ENCODE measurements at places on chromosomes 7 and 10.
A peak's percentile ranks its signal among the peaks of the same experiment; 100 is the strongest.

DNA sequence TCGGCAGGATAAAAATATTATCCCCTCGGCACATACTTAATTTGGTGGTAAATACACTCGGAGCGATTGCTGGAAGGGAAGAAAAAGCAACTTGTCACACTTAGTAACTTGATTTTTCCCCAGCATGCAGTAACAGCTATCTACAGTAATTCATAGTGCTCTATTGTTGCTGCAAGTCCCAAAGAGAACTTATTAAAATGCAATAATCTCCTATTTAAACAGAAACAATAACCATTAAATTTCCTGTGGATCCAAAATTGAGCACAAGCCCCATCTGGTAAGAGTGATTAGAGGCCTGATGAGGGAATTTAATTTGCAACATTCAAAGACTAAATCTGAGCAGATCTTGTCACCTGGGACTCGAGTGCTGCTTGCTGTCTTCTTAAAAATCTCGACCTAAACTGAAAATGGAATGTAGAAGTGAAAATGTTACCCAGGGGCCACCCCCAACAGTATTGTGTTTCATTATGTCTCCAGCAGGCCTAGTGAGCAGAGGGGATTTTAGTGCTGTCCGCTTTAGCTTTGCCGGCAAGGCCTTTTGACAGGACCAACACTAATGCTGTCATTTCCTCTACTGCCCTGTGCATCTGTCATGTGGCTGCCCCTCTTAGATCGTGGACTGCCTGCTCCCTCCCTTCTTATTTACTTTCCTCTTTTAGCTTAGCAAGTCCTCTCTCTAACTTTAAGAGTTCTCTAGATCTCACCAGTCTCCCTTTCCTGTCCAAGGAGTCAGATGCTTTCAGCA is 639.7 kb downstream of the AUTS2 start:
- no peak for DNase-seq

DNA sequence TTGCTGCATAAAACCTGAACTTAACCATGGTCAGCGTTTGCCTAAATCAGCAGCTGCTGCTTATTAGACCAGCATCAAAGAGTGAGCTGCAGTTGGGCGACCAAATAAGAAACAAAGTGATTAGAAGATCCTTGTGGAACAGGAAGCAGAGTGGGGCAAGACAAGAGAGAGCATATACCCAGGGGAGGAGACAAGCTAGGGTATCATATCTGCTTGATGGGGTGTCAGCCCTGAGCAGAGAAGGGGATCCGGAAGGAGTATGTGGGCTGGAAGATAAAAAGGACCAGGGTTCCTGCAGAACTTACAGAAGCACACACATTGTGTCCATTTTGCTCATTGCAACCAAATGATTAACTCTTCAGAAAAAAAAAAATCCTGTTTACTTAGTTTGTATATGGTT is 213.6 kb downstream of the CELF2 start:
- no peak for DNase-seq

DNA sequence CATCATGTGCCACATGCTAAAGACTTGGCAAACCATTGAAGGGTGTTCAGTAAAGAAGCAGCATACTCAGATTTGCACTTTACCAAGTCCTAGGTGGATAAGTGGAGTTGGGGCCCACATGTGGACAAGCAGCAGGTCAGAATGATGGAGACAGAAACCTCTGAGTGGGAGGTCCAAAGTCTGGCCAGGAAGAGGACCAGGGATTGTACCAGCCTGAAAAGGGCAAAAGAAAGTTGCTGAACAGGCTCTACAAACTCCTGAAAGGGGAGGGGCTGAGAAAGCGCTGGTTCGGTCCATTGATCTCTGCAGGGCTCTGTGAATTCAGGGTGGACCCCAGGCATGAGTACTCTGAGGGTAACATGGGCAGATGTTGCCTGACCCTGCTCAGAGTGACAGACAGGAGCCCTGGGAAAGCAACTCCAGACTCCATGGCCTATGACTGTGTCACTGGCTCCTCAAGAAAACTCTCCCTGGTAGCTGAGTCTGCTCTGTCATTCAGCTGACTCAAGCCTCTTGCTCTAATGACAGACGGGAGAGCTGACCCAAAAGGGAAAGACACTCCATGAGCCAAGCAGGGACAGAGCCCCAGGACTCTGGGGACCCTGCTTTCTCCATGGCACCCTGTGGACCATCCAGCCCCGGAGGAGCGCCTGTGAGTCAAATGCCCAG is 68.5 kb downstream of the TBXAS1 start:
- DNase-seq: no peak

DNA sequence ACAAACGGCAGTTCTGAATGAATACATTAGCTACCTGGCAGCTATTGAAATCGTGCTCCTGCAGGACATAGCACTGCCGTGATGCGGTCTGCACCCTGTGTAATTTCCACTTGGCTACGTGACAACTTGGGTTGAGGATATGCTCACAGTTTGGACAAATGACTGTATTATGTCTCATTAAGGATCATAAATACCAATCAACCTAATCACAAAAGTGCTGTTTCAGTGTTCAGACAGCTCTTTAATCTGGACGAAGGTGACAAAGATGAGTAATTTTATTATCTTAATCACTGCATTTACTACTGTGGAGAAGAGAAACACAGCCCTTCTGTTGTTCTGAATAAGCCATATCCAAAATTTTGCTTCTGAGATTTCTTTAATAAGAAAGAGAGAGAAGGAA is 210.8 kb upstream of the PFKP start:
- DNase-seq: no peak

DNA sequence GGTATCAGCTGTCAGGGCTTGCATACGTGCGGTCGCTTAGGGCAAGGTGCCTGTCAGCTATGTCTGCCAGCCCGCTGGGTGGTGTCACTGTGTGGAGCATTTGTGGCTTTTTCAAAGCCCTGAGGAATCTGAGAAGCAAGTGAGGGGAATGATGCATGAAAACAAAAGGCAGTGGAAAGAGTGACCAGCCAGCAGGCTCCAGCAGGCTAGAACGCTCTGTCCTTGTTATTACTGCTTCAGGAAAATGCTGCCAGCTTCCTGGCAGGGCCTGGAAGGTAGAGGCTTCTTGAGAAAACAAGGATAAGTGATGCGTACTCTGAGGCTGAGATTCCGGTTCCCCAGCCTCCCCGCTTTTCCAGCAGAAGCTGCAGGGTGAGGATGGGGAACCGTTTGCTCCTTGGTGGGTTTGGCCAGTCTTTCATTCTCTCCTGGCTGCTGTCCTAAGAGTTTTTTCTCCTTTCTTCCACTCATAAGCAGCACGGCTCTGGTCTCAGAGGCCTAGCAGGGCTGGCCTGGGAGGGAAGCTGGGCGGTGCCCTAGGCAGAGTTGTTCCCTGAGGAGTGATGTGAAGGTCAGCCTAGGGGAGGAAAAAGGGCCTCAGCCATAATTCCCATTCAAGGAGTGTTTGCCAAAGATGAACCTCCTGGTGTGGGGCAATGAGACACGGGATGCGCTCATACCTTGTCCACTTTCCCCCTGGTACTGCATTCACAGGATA is 42.8 kb upstream of the MKLN1 start:
- DNase-seq: peak; percentile 92

DNA sequence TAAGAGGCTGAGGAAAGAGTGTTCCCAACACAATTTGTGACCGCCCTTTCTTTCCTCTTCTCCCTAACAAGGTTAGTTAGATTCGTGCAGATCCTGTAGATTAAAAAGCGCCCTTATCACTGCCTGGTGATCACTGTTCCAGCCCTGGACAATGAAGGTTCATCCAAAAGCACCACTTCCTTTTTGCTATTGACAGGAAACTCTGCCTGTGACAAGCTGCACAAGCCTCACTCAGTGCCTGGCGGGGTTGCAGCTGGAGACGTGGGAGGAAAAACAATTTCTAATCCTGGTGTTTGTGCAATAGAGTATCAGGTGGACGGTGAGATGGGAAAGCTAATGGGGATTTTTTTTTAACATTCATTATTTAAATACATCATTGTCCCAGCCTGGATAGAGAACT is 105.9 kb upstream of the CAV2 start:
- DNase-seq: no peak

- no peak for DNase-seq
Observed at GRCh38 chr10:774661-775244, 85.3 kb upstream of the DIP2C start.

DNA sequence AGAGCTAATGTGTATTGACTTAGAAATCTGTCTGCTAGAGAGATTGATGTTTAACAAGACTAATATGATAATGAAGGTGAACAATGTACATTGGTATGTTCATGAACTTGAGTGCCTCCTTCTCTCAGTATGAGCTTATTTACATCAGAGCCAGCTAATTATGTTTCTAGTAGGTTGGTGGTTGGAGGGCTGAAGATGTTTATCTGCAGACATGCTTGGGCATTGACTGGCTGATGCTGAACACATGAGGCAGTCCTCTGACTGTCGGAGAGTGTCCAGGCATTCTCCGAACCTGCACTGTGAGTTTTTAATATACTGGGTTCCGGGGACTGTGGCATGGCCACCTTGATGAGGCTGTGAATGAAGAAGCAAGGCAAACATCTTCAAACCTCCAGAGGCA is 47.5 kb downstream of the BMPER start:
- no peak for DNase-seq

GRCh38 chr7:44889086-44889781 is 3.9 kb upstream of the PURB start:
- DNase-seq: no peak

GRCh38 chr7:35571611-35572240 is 123.2 kb downstream of the HERPUD2 start:
- DNase-seq: no peak

DNA sequence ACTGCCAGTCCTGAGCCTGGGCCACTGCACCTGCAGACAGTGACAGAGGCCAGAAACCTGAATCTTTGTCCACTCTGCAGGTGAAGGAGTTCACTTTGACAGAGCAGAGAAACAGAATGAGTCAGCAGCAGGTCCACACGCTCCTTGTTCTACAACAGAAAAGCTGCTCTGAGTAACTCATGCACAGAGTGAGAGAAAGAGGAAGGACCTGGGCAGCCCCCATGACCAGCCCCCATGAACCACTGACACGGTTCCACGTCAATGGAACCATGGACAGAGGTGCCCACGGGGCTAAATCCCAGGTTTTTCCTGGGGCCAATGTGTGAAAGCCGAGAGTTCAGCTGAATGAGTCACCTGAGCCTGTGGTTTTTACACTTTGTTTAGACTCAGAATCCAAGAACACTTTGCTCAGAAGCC is 40.8 kb upstream of the CTBP2 start:
- DNase-seq: peak; percentile 63

DNA sequence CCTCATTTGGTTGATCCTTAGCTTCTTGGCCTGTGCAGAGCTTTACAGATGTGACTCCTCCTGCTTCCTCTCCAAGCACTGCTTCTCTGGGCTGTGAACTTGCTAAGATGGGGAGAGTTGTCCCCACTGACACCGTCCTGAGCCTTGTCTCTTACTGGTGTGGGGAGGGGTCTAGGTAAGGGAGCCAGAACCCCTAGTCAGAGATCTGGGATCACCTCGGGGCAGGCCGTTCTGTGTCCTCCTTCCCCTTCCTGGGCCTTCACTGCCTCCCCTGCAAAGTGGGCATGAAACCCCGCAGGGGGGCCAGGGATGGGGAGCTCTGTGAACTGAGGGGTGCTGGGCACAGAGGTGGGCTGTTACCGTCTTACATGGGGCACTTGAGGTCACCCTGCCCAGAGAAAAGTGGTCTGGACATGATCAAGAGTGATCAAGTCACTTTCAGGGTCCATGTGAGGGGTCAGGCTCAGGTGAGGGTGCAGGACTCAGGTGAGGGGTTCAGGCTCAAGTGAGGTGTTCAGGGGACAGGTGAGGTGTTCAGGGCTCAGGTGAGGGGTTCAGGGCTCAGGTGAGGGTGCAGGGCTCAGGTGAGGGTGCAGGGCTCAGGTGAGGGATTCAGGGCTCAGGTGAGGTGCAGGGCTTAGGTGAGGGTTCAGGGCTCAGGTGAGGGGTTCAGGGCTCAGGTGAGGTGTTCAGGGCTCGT is 86.2 kb downstream of the ADCY1 start:
- DNase-seq: no peak

- peak; percentile 59 for DNase-seq
Observed at GRCh38 chr7:786472-787255, 45.6 kb upstream of the SUN1 start.

DNA sequence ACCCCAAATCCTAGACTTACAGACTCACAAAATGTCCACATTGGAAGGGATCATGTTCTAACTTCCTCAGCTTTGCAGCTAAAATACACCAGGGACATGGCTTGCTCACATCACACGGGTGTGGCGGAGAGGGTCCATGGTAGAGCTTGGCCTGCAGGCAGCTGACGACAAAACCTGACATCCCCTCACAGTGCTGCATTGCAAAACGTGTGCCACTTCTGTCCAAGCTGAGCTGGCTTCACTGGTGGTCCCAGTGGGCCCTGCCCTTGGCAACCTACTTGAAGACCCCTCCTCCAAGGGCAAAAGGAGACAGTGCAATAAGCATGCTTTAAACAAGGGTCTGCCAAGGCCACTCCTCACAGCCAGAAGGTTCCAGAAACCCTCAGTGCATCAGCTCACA is 21.9 kb downstream of the ANXA11 start:
- DNase-seq: no peak

- no peak for DNase-seq
Observed at GRCh38 chr10:1464881-1465417, 272.4 kb downstream of the ADARB2 start.

Data from SW480 (cell line).